CD4-positive, alpha-beta T cell treated with Interleukin-6 for 4 hours (primary cell): ENCODE measurements at places on chromosomes 2 and 18.

DNA sequence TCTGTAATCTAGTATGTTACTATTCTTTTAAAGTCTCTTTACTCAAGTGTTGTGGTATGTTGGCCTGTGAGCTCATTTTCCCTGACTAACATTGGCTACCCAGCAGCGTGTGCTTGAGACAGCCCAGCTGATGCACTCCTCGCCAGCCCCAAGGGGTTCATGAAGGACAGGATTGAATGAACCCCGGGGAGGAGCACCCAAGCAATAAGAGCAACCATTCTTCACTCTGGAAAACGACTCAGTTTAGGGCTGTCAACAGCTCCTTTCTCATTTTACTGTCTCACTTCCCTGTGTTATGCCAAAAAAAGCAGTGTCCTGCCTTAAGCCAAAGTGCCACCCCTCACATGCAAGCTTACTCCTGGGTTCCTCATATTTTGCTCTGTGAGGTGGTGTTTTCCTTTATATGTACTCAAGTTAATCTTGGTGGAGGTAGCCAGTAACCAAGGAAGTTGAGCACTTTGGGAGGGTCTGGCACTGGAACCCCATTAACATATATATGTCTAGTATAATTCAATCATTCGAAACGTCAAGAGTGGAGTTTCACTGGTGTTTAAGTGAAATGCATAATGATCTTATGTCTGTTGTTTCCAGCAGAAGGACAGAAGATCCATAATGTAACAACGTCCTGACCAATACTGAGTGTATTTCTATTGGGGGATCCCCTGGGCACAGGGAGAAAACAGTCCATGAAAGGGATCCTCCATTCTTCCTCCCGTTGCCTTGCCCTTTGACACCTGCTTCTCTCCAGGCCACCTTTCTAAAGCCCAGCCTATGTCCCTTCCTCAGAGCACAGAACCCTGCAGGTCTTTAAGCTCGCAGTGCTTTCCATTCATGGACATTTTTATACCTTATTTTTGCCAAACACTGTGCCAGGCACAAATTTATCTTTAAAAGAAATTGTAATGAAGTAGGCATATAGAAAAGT, 43.2 kb downstream of the ATIC start:
- no peak for DNase-seq

DNA sequence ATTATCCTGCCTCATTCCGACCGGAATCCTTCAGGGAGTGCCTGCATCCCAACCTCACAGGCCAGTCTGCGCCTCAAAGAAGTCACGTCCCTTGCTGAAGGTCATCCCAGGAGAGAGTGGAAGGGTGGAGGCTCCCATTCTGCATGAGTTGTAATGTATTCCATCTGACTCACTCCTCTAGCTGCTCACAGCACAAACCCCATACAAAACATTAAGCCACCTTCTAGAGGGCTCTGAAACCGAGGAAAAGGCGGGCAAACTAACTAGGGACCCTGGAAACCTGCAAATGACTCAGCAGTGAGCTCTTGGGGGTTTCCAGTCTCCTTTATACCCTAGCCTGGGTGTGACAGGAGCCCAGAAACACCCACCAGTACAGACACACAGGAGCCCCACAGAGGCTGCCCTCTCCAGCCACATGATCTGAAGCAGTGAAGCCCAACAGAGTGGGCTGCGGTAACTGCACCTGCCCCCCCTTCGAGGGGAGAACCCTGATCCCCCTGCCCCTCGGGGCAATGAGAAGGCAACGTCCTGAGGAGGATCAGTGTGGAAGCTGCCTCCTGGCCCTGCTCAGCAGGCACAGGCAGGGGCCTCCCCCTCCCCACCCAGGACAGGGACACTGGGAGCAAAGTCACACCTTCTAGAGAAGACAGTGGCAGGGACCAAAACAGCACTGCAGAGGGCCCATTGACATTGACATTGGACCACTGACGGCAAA, 69.3 kb upstream of the SNTG2 start:
- no peak for DNase-seq

- no peak for DNase-seq
These were observed 509.6 kb upstream of the SYT4 start for GRCh38 chr18:43786893-43787292.

DNA sequence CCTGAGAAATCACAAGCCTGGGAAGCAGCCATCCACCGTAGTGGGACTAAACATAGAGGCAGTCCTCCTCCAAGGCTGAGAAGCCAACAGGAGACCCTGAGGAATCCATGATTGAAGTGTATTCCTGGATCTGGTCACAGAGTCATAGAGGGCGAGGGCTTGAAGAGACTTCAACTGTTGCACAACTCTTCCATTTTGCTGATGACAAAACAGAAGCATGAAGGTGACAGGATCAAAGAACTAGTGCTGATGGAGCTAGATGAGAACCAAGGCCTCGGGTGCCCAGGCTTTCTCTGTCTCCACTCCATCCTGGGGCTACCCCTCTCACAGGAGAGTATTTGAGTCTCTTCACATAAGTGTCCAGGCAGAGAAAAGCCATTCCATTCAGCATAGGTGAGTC, 30.1 kb upstream of the RAB27B start:
- no peak for DNase-seq

DNA sequence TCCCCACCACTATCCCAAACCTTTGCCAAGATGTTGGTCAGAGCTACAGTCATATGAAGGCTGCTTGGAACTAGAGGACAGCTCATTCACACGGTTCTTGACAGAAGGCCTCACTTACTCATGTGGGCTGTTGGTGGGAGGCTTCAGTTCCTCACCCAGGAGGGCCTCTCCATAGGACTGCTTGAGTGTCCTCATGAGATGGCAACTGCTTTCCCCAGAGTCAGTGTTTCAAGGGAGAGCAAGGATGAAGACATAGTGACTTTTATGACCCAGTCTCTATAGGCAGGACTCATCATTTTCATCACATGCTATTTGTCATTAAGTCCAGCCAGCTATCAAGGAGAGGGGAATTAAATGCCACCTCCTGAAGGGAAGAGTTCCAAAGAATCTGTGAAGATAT, 33.4 kb upstream of the OLA1 start:
- DNase-seq = no peak
